ENCODE measurements at places on chromosomes 3 and 15. TPM values are rescaled to one million over a fixed set of nuclear protein-coding genes. Genes with fewer than 3 reads are reported as not detected.

- DNase-seq: no peak
Measured at GRCh38 chr15:78915341-78916087, 29.3 kb downstream of the CTSH start.

Gene FBXW12
- total RNA-seq: not detected

GRCh38 chr3:57617739-57618138 lies 20.6 kb upstream of the ARF4 start:
- no peak for DNase-seq

DNA sequence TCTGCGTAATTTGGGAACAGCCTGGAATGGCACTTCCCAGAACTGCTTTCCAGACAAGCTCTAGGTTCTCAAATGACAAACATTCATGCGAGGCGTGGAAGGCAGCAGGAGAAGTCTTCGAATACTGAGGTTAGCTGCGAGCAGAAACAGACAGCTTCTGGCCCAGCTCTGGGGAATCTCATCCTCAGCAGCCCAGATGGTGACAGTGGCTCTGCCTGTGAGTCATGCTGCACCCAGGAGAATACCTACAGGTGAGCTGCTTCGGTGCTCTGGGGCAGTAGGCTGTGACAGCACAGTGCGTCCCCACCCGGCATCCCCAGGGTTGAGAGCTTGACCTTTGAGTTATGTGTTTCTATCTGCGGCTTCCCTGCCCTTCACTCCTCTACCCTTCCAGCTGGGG lies 258.6 kb downstream of the KLF13 start:
- DNase-seq: no peak

Gene GOLGA6B
- 0.10 TPM for total RNA-seq

Gene NPAP1
- total RNA-seq: not detected

Gene SMC4
- 90.9 TPM for total RNA-seq

Gene NECTIN3
- total RNA-seq: 13.7 TPM

GRCh38 chr15:68316061-68316804 lies 38.7 kb downstream of the FEM1B start:
- DNase-seq: no peak

DNA sequence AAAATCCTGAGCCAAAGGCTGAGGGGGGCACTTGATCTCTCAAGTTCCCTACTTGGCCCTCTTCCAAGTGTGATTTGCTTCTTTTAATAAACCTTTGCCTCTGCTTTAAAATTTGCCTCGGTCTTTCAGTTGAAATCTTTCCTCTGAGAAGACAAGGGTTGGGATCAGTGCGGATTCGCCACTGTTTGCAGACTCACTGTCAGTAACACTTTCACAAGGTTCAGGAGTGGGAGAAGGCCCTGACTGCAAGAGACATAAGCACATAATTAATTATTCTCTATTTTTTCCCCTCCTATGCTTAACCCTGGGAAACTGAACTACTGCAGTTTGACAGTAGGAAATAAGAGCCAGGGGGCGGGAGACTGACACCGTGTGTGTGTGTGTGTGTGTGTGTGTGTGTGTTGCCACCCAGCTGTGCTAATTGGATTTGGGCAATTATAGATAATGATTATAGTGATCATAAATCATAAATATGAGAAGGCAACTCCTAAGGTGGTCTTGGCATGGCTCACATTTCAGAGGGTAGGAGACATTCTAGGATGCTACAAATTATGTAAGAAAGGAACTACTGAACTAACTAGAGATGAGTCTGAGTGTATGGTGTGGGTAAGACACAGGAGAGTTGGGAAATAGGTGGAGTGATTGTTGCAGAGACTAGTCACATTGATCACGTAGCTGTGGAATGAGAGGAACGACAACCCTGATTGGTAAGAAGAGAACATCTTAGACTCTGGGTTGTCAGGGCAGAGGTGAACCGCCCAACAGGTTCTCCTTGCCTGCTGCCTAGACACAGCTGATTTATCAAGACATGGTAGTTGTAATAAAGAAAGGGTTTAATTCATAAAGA lies 5.5 kb upstream of the ZNF662 start:
- DNase-seq: no peak

All from skin of body (tissue), 3 donors.